ENCODE measurements at places on chromosomes 3 and 15. TPM values are rescaled to one million over a fixed set of nuclear protein-coding genes. Genes with fewer than 3 reads are reported as not detected.

Gene IL17RD
- total RNA-seq: 0.97 TPM

Gene CADM2
- not detected for total RNA-seq

Gene UBA5
- total RNA-seq: 40.9 TPM

Gene GOLGA6D
- not detected for total RNA-seq

Gene MCTP2
- total RNA-seq: 0.75 TPM

Gene C3orf85
- total RNA-seq: not detected

Gene DUOXA2
- not detected for total RNA-seq

Gene BCL2A1
- not detected for total RNA-seq

Gene DNAH12
- total RNA-seq: 0.20 TPM

Gene ST3GAL6
- total RNA-seq: 17.7 TPM

Gene SPATA12
- 0.14 TPM for total RNA-seq

Gene EPHB3
- not detected for total RNA-seq

Gene MAP6D1
- 3.2 TPM for total RNA-seq

Gene TM6SF1
- total RNA-seq: 26.8 TPM

Gene SRGAP3
- total RNA-seq: not detected

Gene ARL8B
- total RNA-seq: 58.0 TPM

Gene CAMK1
- total RNA-seq: 23.5 TPM

Gene SPSB4
- 0.22 TPM for total RNA-seq

Gene PIAS1
- total RNA-seq: 32.3 TPM

Gene FAN1
- 11.7 TPM for total RNA-seq

Gene CYP1A1
- 7.6 TPM for total RNA-seq

Gene GNAT1
- total RNA-seq: 0.78 TPM

Gene DYNLT2B
- total RNA-seq: 14.4 TPM

Gene SLITRK3
- not detected for total RNA-seq

Gene FAM107A
- 10.7 TPM for total RNA-seq

Gene C3orf49
- total RNA-seq: not detected

Gene TMIE
- 0.18 TPM for total RNA-seq

Gene HTR3E
- not detected for total RNA-seq

Gene EAF2
- total RNA-seq: 1.5 TPM

Gene GOLGA6L7
- total RNA-seq: not detected

Gene DGKG
- total RNA-seq: not detected

Gene CORO2B
- total RNA-seq: 2.9 TPM

Gene DUOX1
- not detected for total RNA-seq

Gene TRIM42
- total RNA-seq: not detected

Gene MTHFS
- total RNA-seq: 9.9 TPM

Gene TM4SF18
- 142 TPM for total RNA-seq

Gene TMEM45A
- total RNA-seq: 5.6 TPM

Gene SLC22A13
- 0.44 TPM for total RNA-seq

Gene HEMK1
- total RNA-seq: 15.2 TPM

Gene FBLN2
- total RNA-seq: 1.4 TPM

Gene TEX55
- total RNA-seq: not detected

Gene SLC2A2
- not detected for total RNA-seq

Gene LRRIQ4
- not detected for total RNA-seq

Gene CRBN
- total RNA-seq: 34.8 TPM

Gene CTXN2
- total RNA-seq: 0.14 TPM

Gene HIGD1A
- total RNA-seq: 68.9 TPM

Gene SYNM
- 10.2 TPM for total RNA-seq

Gene APOD
- total RNA-seq: 1.8 TPM

Gene MUSTN1
- 2.2 TPM for total RNA-seq

Gene GYG1
- 58.5 TPM for total RNA-seq

Gene PAK6
- total RNA-seq: not detected

Gene PYGO1
- total RNA-seq: 7.6 TPM

Gene MYH15
- 0.14 TPM for total RNA-seq

Gene LNP1
- 0.80 TPM for total RNA-seq

Data from endothelial cell of umbilical vein (primary cell).